Fibroblast of upper back skin (primary cell): ENCODE measurements at places on chromosomes 2 and 18.

- no peak for DNase-seq
Observed at GRCh38 chr2:199405241-199405640, 52.5 kb downstream of the SATB2 start.

DNA sequence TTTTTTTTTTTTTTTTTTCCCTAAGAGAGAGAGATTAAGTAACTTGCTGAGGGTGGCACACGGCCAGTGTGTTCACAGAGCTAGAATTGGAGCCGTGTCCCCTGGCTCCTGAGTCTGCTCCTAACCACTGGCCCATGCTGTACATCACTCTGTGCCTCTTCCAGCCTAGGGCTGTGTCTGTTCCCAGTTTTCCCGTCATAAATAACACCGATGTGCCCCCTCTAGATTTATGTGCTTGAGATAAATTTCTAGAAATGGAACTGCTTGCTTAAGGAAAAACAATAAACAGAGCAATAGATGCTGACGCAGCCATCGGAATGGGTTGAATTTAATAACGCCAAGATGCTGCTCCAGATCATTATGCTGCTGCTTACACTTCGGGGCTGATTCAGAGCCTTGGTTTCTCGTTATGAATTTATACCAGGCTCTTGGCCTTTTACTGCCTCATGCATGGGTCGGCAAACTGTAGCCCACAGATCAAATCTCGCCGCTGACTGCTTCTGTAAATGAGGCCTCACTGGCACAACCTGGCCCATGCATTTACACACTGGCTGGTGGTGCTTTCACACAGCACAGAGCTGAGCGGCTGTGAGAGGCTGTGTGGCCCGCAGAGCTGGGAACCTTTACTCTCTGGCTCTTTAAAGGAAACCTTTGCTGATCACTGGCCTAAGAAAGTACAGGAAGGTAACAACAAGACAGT lies 58.1 kb downstream of the NDUFA10 start:
- DNase-seq = no peak

GRCh38 chr2:40556739-40557138 lies 104.8 kb upstream of the SLC8A1 start:
- no peak for DNase-seq

GRCh38 chr18:57008001-57008686 lies 138.7 kb upstream of the BOD1L2 start:
- DNase-seq = no peak

- DNase-seq = peak; percentile 30
Observed at GRCh38 chr2:181072486-181073235, 92.3 kb downstream of the UBE2E3 start.

DNA sequence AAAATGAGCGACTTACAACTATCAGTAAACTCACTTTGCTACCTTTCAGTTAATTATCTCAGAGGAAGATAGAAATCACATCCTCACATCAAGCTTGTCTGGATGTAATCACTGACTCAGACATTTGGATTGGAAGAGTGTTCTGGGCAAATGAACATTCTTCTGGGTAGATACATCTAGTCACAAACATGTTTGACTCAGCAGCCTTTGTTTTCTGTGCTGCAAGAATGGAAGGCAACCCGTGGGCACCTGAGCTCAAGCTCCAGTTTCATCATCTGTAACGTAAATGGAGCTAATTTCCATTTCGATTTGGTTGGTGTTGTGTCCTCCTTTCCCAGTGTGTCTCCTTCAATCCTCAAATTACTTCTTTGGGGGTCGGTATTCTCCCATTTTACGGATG lies 58.5 kb downstream of the ACAA2 start:
- peak; percentile 39 for DNase-seq

DNA sequence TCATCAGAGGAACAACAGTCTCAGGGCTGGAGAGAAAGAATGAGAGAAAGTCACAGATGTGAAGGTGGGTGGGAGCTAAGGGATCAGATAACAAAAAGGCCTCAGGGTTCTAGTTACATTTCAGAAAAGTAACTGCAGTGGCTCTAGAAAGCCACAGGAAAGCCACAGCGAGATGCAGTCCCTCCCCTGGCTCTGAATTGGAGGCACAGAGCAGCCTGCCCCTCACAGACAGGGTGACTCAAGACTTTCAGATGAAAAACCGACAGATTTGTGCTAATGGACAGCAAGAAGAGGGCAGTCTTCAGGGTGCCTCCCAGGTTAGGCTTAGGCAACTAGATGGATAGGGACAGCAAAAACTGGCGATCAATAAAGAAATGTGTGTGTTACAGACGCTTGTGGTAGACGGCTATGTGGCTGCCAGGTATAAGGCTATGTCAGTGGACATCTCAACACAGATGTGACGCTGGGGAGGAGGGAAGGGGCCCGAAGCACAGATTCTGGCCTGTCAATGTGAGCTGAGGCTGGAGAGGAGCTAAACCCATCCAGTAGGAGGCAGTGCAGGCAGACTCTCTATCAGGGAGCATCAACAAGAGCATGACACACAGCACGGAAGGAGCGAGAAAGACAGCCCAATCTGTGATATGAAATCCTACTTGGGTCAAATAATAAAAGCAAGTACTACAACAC lies 26.2 kb downstream of the UNC50 start:
- no peak for DNase-seq

DNA sequence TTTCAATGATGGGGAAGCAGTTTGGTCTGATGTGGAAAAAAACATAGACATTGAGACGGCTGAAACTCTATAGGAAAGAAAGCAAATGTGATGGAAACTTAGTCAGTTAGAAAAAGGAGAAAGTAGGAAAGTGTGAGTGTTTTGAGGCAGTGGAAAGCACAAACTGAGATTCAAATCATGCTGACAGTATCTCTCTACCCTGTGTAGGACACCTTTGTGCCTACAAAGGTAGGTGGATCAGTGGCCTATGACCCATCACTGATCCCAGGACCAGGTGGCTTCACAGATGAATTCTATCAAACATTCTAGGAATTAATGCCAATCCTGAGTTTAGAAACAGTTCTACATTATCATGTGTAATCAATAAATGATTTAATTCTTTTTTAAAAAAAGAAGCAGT lies 57.1 kb downstream of the CD226 start:
- no peak for DNase-seq
